ENCODE measurements at places on chromosomes 7 and 10.

DNA sequence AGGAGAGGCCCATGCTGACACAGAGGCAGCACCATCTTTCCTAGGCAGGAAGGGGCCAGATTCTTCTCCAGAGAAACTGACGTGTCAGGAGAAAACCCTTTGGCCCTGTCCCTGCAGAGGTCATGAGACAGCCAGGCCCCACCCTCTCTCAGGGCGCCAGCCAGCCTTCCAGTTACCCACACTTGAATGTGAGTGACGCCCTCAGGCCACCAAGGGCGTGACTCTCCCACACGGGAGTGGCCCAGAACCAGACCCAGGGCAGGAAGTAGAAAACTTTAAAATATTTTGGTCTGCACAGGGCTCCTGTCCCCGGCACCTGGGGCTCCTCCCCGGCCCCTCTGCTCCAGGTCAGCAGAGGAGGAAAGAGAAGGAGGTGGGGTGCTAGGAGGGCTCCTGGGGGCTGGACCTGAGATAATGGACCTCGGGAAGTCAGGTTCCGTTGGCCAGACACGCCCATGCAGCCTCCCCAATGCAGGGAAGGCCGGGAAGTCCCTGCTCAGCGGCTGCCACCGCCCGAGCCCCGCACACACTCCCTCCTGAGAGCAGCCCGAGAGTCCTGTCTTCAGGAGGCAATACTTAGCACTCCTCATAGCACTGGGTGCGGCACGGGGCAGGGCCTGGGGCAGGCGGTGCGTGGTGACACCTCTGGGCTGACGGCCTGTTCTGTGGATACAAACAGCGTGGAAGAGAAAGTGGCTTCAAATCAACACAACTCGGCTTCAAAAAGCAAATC lies 67.0 kb upstream of the CFAP46 start:
- DNase-seq, result no peak

GRCh38 chr7:130669085-130669700 lies 645 bp upstream of the COPG2 start:
- DNase-seq, result no peak

- DNase-seq, result no peak
Observed at GRCh38 chr10:131145756-131146155, 165.8 kb downstream of the TCERG1L start.

- DNase-seq, result no peak
Observed at GRCh38 chr7:78906735-78907134, 546.7 kb downstream of the MAGI2 start.

DNA sequence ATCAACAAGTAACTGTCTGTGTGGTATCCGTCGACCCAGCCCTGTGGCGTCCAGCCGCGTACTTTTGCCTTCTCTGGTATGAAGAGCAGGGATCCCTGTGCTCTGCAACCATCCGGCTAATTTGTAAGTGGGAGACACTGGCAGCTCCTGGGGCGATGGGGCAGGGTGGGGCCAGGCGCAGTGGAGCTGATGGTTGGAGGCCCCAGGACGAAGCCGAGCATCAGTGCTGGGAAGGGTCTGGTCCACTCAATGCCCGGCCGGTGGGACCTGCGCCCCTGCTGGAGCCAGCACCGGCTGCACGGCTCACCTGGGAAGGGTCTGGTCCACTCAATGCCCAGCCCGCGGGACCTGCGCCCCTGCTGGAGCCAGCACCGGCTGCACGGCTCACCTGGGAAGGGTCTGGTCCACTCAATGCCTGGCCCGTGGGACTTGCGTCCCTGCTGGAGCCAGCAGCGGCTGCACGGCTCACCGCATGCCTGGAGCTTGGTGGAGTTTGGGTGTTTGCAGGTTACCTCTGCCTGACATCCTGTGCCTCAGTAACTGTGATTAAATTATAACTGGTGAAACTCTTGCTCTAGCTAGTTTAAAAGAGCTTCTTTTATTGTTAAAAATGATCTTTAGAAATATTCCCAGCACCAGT lies 96.1 kb downstream of the NKX6-2 start:
- DNase-seq, result no peak

DNA sequence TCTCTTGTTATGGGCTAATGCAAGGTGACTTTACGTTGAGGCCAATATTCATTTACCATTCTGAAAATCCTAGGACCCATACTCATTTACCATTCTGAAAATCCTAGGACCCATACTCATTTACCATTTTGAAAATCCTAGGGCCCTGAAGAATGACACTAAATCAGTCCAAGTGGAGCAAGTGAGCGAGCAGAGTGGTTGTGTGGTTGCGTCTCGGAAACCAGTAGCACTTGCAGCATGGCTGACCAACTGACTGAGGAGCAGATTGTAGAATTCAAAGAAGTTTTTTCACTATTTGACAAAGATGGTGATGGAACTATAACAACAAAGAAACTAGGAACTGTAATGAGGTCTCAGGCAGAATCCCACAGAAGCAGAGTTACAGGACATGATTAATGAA lies 6.9 kb downstream of the SAR1A start:
- DNase-seq, result no peak

DNA sequence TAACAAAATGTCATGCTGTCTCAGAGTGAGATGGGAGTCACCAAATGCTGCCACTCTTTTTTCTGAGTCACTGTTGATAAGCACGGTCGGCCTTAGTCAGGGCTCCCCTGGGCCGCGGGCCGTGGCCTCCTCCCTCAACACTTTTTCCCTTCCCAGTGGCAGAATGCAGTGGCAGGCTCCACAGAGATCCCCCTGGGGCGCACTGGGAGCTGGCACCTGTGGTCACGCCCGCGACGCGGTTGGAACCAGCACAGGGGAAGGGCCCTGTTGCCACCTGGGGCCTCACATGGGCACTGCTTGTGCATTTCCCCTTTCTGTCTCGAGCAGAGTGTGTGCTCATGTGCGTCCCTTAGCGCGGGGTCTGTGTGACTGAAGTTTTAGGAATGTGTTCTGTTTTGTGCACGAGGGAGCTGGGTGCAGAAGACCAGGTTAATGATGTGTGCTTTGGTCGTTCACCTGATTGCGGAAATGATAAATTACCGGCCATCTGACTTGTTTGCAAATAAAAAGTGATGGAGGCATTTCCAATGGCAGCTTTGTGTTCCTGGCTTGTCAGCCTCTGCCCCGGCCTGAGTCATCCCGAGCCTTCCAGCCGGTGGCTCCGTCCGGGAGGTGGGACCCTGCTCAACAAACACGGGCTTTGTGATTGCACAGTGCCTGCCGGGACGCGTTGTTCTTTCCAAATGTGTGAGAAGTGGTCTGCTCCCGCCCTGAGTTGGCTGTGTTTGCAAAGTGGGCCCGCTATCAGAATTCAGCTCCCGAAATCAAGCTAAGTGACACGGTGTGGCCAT lies 100.7 kb downstream of the NKX6-2 start:
- DNase-seq, result no peak

DNA sequence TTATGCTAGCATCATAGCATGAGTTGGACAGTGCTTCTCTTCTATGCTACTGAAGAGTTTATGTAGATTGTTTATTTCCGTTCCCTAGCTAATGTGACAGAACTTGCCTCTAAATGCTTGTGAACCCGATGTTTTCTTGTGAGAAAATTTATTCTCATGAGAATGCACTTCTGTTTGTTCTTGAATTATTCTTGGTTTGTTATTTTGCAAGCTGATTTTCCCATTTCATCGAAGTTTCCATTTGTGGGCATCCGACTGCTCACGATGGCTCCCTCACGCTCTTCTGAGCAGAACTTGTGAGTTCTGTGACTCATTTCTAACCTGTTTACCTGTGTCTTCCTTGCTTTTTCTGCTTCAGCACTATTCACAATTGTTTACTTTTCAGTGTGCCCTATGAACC lies 59.9 kb downstream of the WDFY4 start:
- DNase-seq, result no peak

DNA sequence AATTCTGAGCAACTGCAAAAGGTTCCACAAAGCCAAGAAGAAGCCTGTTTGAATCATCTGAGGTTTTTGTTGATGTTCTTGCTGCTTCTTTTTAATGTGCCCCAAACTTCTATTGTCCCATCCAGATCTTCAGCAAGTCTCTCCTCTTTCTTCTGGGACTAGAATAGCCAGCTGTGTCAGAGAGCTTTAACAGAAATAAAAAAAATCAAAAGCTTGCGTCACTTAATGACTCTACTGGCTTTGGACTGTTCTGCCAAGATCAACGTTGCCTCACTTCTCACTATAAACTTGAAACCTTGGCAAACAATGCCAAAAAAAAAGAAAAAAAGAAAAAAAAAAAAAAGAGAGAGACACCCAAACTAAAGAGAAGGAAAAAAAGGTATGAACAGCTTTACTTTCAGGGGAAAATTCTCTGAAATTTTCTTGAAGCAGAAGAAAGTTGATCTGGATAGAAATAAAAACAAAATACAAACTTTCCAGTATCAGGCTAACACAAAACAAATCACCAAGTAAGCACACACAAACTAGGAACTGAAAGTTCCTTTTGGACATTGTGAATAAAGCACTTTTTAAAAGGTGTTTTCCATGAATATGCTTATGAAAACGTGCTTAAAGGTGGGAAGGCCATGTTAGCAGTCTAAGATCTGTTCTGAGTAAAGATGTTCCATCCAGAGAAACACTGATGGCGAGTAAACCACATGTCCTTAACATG lies 14.8 kb downstream of the USP54 start:
- no peak for DNase-seq

DNA sequence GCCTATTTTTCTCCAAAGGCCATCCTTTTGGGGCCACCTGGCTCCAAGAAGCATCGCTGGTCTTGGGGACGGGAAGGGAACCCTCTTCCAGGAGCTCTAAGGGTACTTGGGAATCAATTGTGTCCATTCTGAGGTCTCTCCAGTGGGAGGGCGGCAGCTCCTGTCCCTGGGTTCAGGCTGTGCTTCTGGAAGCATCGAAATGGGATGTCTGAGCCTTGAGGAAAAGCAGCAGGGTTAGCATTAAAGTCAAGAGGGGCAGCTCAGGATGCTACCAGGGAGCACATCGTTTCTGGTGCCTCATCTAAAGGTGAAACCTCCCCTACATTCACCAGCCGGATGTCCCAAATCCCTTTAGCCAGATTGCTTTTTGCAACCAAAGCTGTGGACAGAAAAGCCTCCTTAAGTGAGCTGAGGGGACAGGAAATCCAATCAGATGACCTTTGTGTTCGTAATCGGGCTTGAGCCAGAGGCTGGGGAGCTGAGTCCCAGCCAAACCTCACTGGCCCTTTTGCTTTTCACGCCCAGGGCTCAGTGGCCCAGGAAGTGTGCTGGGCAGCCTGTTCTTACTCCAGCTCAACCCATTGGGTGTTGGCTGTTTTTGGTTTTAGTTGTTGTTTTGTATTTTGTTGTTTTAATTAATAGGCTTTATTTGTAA lies 88.8 kb upstream of the ANLN start:
- DNase-seq, result no peak

DNA sequence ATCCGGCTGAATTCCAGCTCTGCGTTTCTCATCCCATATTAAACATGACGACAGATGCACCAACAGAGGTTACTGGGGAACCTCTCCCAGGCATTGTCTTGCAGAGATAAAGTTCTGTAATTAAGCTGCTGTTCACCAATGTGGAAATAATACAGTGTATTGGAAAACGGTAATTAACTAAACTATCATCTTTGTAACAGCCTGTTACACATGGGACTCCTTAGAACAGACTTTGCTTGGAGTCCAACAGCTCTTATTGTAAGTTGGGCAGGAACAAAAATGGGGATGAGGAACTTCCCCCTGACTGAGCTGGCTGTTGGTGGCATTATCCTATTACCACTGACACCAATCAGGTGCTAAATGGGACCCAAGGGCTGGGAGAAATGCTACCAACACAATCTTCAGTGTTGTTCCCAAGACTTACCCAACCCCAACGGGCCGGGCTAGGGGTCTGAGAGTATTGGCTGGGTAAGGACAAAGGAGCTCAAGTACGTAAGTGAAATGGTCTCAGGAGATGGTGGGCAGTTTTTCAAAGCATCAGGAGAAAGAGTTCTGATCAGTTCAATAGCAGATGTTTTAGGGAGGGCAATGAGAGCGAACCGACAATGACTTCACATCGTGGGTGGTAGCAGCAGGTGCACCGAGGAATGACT lies 759.4 kb downstream of the GRID1 start:
- no peak for DNase-seq

- DNase-seq, result no peak
Observed at GRCh38 chr10:4945766-4946717, 17.2 kb upstream of the AKR1C1 start.

GRCh38 chr7:158919686-158920085 lies 63.3 kb downstream of the DYNC2I1 start:
- no peak for DNase-seq

- DNase-seq, result no peak
Observed at GRCh38 chr10:122782911-122783310, 62.7 kb downstream of the CUZD1 start.

DNA sequence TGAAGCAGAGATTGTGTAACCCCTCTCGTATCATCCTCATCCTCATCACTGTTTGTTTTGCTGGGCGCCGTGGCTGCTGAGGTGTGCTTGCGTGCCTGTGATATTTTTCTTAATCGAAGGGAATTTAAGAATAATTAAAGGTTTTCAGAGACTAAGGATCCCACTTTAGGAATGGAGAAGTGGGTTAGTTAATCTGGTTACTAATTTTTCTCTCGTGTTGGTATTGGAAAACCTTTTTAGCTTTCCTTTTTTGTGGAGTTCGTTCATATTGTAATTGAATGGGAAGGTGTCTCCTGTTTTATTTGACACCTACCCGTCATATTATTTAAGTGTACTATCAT lies 1.3 kb downstream of the UBN2 start:
- DNase-seq, result no peak

DNA sequence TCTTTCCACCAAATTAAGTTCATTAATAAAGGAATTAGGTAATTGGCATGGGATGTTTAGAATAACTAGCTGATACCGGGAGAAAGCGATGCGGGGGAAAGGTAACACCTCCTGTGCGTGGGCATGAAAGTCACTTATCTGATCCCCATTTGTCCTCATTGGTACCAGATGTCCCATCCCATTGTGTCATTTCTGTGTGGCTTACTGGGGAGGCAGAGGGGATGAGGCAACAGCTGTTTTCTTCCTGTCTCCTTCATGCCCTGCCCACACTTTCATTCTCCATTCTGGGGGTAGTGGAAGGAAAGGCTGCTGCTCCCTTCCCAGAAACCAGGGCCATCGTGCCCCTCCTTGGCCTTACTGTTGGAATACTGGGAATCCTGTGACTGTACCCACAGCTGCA lies 27.1 kb downstream of the EEPD1 start:
- DNase-seq, result no peak

- no peak for DNase-seq
Observed at GRCh38 chr7:129907122-129907736, 45.5 kb downstream of the UBE2H start.

GRCh38 chr7:143892527-143893300 lies 9.3 kb downstream of the TCAF1 start:
- DNase-seq, result no peak

- DNase-seq, result no peak
Observed at GRCh38 chr7:155590215-155591018, 44.1 kb upstream of the CNPY1 start.

DNA sequence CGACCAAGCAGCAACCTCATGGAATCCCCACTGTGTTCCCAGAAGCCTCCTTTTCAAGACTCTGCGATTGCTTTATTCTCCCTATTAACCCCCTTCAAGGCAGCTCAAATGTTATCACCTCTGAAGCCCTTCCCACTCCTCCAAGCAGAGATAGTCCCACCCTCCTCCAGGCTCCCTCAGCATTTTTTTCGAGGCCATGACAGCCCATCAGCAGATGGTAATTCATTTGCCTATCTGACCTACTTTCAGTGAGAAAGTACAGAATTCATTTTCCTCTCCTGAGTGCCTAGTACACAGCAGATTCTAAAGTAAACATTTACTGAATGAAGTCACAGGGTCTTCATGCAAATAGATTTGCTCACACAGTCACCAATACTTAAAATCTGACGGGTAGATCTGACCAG lies 47.8 kb downstream of the HERPUD2 start:
- no peak for DNase-seq
